IMR-90 (cell line): ENCODE measurements at places on chromosomes 1 and 21. TPM values are rescaled to one million over a fixed set of nuclear protein-coding genes. Genes with fewer than 3 reads are reported as not detected.

- DNase-seq: no peak
Measured at GRCh38 chr1:162444903-162445302, 33.0 kb upstream of the SH2D1B start.

DNA sequence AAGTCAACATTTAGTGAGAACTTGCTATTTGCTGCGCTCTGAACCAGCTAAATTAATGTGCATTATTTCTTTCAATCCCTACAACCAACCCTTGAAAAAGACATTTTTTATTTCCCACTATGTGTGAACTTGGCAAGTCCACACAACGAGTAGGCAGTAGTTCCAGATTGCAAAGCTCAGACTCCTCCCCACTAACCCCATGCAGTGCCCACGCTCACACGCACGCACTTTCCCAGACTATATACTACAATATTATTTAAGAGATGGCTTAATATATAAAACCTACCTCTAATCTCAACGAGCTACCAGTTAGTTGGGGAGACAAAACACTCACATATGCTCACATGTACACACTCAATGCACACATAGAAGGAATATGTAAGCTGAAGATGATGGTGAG, 671.2 kb downstream of the LMO4 start:
- DNase-seq: no peak

DNA sequence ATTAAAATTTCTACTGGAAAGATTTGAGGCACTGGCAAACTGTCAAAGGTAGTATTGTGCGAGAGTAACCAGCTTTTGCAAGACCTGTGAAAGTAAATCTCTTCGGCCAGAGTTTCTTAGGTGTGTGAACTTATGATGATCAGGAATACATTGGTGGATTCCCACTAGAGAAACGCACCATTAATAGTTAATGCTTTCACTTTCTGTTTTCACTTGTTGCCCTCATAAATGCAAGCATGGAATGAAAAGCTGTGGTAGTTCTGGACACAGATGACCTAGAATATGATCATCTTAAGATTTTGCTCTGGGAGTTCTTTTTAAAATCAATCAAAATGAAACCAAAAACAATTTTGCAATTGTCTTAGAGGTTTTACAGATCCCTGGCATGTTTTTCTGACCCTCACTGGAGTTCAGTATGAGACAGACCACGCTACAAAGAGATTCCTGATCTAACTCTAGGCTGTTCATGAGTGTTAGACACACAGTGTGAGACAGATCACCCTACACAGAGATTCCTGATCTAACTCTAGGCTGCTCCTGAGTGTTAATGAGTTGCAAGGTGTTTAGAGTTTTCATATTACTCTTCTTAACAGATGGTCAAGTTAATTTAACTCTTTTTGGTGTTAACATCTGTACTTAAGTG, 98.8 kb downstream of the SDCCAG8 start:
- DNase-seq: peak; percentile 21

GRCh38 chr1:210001751-210002150, 63.7 kb downstream of the SYT14 start:
- no peak for DNase-seq

DNA sequence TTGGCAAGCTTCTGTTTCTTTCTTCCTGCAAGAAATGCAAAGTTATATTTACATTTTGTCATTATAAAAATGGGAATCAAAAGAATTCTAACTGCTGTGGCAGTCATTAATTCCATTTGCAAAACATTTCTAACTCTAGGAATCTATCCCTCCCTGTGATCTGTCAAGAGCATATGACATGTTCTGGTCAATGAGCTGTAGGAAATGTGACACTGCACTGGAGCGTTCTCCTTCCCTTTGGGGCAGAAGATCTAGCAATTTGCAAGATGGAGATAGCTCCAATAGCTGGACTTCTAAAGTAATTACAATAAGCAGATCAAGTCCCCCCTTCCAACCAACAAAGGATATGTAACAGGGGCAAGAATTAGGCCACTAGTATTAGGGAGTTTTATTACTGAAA, 6.3 kb downstream of the TOMM20 start:
- no peak for DNase-seq

DNA sequence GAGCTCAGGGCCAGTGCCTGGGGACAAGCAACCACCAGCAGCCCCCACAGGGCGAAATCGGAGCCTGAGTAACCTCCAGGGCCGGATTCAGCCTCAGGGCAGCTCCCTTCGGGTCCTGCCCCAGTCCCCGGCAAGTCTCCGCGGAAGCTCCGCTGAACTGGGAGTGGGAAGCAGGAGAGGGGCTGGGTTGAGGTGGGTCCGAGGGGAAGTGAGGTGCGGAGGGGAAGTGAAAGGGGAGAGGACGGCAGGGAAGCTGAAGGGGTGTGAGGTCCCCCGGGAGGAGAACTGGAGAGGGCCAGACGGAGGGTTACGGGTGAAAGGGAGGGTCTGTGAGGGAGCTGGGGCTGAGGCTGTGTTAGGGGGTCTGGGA, 560 bp downstream of the PADI2 start:
- no peak for DNase-seq

GRCh38 chr1:119653839-119654170, 5.7 kb upstream of the ZNF697 start:
- DNase-seq: peak; percentile 18

- no peak for DNase-seq
Measured at GRCh38 chr21:23131177-23131576, 2133.0 kb downstream of the NCAM2 start.

GRCh38 chr1:179169616-179170467, 59.6 kb downstream of the ABL2 start:
- peak; percentile 85 for DNase-seq

DNA sequence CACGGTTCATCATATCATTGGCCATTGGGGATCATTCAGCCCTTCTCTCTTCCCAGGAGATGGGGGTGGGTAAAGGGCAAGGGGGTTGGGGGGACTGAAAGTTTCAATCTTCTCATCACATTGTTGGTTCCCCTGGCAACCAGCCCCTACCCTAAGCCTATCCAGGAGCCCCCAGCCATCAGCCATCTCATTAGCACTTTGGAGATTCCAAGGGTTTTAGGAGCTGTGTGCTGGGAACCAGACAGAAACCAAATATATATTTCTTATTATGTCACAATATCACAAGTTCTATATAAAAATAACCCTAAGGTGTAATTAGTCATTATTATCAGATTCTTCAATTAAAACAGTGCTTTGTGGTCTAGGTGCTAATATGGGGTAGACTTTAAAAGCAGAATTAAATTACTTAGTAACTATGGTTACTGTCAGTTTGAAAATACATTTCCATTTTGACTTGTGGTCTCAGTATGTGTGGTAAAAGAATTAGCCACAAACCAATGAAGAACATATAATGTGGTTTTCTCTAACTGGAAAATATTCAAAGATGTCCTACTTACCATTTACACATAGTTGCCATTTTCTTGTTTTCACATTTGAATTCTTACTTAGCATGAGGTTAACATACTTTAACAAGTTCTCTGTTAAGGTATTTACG, 28.1 kb downstream of the IL23R start:
- DNase-seq: no peak

DNA sequence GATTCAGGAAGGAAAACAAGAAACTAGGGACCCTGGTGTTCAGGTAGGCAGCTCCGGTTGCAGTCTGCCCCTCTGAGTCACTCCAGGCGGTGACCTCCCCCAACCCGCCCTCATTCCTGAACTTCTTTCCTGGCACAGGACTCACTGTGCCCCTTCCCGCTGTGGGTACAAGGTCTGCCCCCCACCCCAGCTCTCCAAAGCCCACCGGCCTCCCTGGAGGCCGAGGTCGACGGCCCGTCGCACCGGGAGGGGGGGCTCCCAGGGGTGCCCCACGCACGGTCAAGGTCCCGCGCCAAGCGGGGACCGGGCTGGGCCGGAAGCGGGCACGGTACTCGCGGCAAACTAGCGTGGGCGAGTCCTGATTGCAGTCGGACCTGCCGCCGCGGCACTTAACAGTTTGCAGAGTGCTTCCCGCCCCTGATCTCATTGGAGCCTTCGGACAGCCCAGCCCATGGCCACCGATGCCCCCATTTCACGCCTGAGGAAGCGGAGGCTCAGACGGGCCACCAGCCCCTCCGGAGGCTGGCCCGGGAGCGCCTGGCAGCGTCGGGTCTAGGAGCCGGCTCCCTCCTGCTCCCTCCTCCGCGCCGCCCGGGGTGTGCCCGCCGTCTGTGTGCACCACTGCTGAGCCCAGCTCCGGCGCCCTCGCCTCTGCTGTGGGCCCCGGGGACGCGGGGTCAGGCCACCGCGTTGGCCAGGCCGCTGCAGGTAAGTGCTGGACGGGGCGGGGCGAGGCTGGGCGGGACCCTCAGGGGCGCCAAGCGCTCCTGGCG, at the start of gene GJB3:
GJB3 (plus strand) TSS at position 144 of the 773 bp plus-strand sequence. CDS start 3,549 bp downstream, outside the sequence.
- DNase-seq: no peak

GRCh38 chr1:212188599-212189351, 96.4 kb upstream of the PPP2R5A start:
- no peak for DNase-seq

GRCh38 chr1:207969528-207969927, 58.6 kb upstream of the CD34 start:
- DNase-seq: no peak

DNA sequence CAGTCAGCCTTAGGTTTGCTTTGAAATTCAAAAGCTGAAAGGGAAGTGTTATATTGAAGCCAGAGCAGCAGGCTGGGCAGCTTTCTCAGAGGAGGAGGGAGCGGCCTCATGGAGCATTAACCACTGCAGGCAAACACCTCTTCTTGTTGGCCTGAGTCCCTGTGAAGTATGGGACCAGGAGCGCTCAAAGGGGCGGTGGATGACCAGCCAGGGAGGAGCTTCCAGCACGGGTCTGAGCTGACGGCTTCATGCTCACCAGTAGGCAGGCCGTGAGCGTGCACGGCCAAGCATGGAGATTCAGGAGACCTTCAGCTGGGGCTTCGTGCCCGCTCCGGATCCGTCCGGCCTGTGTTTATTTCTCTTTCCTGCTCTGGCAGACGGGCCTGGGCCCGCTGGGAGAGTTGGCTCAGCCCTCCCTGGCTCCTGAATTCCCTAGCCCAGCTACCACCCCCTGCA, 245.2 kb downstream of the TRABD2B start:
- peak; percentile 4 for DNase-seq

GRCh38 chr1:230073371-230074035, 6.5 kb downstream of the GALNT2 start:
- DNase-seq: peak; percentile 91

DNA sequence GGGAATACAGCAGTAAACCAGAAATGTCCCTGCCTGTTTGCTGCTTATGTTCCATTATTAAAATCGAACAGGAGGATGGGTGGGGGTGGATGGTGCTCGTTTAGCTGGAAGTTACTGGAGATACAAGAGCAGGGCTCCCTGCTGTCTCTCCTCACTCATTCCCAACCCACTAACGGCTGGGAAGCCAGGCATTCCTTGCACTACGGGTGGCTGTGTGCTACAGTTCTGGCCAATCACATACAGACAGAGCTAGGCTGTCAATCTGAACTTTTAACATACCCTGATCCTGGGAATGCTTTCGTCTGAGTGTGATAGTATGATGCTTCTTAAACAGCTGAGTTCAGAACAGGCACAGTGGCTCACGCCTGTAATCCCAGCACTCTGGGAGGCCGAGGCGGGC, 7.0 kb downstream of the SIPA1L2 start:
- no peak for DNase-seq

DNA sequence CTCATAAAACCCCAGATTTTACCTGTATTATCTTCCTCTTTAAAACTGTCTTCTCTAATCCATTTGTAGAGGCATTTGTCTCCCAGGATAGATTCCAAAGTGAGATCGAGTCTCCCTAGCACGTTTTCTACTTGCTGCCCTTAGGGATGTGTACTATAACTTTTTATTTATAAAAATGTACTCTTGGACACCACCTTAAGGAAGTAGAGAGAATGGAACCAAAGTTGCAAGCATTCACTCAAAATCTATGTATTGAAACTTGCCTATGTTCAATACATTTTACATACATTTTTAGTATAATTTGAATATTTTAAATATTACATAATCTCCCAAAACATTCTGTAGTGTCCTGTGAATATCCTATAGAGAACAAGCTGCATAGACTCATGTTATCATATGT, 842 bp upstream of the SPRR2A start:
- DNase-seq: no peak

DNA sequence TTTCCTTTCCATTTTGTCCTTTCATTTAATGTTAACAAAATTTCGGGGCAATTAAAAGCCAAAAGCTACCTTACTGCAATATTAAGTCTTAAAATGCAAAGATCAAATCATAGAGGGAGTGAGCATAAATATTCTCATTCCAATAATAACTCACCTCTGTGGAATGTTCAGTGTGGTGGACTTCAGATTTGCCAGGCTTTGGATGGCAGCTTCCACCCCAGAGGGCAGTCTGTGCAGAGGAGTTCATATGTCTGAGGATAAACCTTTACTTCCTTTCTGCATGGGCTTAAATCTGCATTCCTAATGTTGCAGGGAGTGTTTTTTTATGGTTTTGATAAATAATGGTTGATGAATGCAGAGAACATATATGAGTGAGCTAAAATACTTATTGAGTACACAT, 16.3 kb downstream of the KIAA0040 start:
- DNase-seq: no peak

DNA sequence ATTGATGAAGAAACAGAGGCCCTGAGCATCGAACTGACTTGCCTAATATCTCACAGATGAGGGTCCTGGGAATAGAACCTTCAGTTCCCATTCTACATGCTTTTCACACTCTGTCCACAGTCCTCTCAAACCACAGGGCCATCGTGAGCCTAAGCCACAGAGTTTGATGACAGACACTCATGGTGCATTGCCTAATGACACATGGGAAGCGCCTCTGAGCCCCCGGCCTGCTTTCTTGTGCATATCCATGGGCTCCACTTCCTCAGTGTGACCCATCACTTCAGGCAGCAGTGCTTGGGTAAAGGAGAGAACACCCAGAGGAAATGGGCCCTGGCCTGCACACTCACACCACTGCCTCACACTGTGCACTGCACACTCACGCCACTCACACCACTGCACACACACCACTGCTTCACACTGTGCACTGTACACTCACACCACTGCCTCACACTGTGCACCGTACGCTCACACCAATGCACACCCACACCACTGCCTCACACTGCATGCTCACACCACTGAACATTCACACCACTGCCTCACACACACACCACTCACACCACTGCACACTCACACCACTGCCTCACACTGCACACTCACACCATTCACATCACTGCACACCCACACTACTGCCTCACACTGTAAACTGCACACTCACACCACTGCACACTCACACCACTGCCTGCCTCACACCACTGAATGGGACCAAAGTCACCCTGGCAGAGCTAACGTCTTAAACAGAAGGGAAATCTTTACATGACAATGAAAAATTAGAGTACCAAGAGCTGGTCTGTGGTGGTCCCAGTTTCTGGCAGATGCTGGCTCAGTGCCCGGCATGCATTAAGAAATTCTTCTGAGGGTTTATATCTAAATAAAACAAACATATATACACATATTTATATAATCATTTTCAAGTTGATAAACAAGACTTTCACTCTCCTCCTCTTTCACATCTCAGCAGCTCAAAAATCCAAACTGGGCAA, 53.0 kb downstream of the KANK4 start:
- no peak for DNase-seq

- DNase-seq: no peak
Measured at GRCh38 chr1:7562729-7563605, 208.1 kb upstream of the VAMP3 start.

The PPFIA4 gene
- total RNA-seq: 3.6 and 5.4 TPM in 2 replicates

The RIMS3 gene
- total RNA-seq: 0.28 and 0.36 TPM in 2 replicates

The VANGL1 gene
- 6.1 and 7.5 TPM in 2 replicates for total RNA-seq

The GMEB1 gene
- 7.9 and 8.6 TPM in 2 replicates for total RNA-seq

The BLACAT1 gene
- under 0.01 TPM in 1 of 2 replicates, not detected in the other for total RNA-seq

The TMEM125 gene
- total RNA-seq: under 0.01 TPM in 1 of 2 replicates, not detected in the other
